ENCODE measurements at places on chromosomes 4 and X. TPM values are rescaled to one million over a fixed set of nuclear protein-coding genes. Genes with fewer than 3 reads are reported as not detected.

Gene CT47B1
- total RNA-seq: not detected

Gene GPRASP3
- total RNA-seq: 40.1 TPM

Gene TMEM255A
- 3.0 TPM for total RNA-seq

Gene NUP54
- 81.1 TPM for total RNA-seq

Gene EDA
- total RNA-seq: 3.7 TPM

Gene SPOCK3
- total RNA-seq: 10.8 TPM

Gene N4BP2
- total RNA-seq: 60.2 TPM

Gene GC
- not detected for total RNA-seq

Gene TXK
- 0.98 TPM for total RNA-seq

Gene IL9R
- 0.25 TPM for total RNA-seq
